ENCODE measurements at places on chromosomes 2 and 18. TPM values are rescaled to one million over a fixed set of nuclear protein-coding genes. Genes with fewer than 3 reads are reported as not detected.

ZNG1B gene
- total RNA-seq, result 19.5 TPM

DNA sequence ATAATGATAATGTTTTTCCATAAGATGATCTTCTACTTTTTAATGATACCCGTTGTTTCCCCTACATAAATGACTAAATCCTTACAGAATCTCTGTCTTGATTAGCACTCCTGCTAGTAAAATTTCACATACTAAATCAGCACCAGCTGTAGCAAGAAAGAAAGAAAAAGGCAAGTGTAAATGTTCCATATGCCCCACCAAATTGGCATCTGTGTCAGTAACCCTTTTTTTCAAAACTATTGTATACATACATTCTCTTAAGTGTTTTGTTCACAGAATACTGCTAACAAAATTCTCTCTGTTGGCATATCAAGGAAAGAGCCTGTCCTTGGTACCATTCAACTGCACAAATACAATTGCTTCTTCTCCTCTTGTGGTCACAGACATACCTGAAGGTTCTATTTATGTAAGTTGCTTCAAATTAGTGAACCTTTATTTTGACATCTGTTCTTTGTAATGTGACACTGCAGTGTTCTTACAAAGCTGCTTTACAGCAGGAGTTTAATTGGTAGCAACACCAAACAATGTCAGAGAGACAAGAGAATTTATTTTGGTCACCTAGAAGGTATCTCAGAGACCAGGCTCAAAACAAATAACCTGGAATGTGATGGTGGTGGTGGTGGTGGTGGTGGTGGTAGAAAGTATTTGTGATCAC lies 641.9 kb downstream of the ZEB2 start:
- DNase-seq, result no peak
- no peaks in the 10 kb centered on the region for H3K4me1 ChIP-seq
- H3K27me3 ChIP-seq, result no peaks in the 10 kb centered on the region
- no peak overlapping the region for H3K4me3 ChIP-seq
- H3K36me3 ChIP-seq, result no peaks in the 10 kb centered on the region
- H3K27ac ChIP-seq, result no peak overlapping the region

GRCh38 chr18:8247700-8248099 lies 361.5 kb upstream of the RAB12 start:
- H3K36me3 ChIP-seq, result no peaks in the 10 kb centered on the region
- H3K27ac ChIP-seq, result no peak overlapping the region
- H3K27me3 ChIP-seq, result no peaks in the 10 kb centered on the region
- no peaks in the 10 kb centered on the region for H3K4me1 ChIP-seq

KCNIP3 gene
- 7.5 TPM for total RNA-seq

TGFA gene
- 7.2 TPM for total RNA-seq

DNA sequence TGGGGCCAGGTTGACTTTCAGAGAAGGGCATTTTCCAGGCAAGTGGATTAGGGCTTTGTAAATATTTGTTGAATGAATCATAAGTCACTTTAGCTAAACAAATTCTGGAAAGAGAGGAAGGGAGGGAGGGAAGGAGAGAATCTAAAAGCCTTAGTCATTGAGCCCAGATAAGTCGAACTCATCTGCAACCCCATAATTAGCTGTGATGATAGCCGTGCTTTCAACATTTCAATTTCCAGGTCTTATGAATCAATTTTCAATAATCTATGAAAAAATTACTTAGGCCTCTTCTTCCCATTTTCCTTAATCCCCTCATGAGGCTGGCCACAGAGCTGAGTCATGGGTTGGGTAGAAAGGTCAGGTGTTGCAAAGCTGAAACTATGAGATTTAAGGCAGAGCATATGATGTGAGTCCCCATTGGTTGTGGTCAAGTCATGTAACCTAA lies 111.9 kb upstream of the MAPRE2 start:
- H3K27ac ChIP-seq, result no peak overlapping the region
- H3K27me3 ChIP-seq, result no peaks in the 10 kb centered on the region
- H3K36me3 ChIP-seq, result no peaks in the 10 kb centered on the region
- no peaks in the 10 kb centered on the region for H3K4me1 ChIP-seq
- DNase-seq, result no peak

GRCh38 chr18:72742002-72742401 lies 125.8 kb downstream of the NETO1 start:
- H3K4me3 ChIP-seq, result no peak overlapping the region
- no peaks in the 10 kb centered on the region for H3K27me3 ChIP-seq
- no peaks in the 10 kb centered on the region for H3K4me1 ChIP-seq
- DNase-seq, result no peak
- no peak overlapping the region for H3K27ac ChIP-seq

DNA sequence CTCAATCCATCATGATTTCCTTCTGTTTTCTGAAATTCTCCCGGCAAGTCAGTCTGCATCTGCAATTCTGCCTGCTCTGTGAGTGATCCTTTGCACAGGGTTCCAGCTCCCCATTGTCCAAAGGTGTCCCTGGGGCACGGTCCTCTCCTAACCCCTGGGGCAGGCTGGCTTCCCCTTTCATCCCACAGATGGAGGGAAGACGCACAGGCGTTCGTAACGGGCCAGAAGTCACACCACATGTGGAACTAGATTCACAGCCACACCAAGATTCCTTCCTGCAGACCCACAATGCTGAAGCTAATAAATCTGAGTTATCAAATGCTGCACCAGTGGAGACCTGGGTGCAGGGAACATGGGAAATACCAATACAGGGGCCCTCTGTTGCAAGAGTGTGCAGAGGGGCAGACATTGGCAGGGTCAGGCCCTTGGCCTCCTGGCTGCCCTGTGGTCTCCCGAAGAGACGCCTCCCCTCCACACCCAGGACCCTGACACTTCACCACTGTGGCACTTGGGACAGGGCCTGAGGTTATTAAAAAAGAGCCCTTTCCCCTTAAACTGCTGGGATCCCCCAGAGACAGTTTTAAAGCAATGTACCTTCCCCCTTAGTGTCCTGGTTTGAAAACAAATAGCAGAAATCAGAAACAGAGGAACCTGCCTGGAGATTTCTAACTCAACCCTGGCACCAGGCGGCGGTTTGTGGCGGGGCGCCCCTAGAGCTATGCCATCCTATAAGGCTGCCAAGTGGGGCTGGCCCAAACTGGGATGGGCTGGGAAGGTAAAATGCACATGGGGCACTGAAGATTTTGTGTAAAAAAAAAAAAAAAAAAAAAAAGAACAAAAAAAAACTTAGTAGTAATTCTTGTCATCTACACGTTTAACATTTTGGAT lies 15.4 kb downstream of the ZNF516 start:
- H3K27ac ChIP-seq, result no peak overlapping the region
- DNase-seq, result no peak
- no peaks in the 10 kb centered on the region for H3K27me3 ChIP-seq
- H3K4me1 ChIP-seq, result peaks cover 12% of the 10 kb centered on the region

- DNase-seq, result no peak
- no peaks in the 10 kb centered on the region for H3K36me3 ChIP-seq
- H3K4me3 ChIP-seq, result no peak overlapping the region
- no peak overlapping the region for H3K27ac ChIP-seq
Observed at GRCh38 chr2:123073371-123073770, 951.7 kb upstream of the CNTNAP5 start.

WNT6 gene
- 0.53 TPM for total RNA-seq

ALPI gene
- not detected for total RNA-seq

ANTXR1 gene
- 2.1 TPM for total RNA-seq

GRCh38 chr2:117359266-117359914 lies 455.1 kb upstream of the DDX18 start:
- no peak overlapping the region for H3K27ac ChIP-seq
- DNase-seq, result no peak
- H3K27me3 ChIP-seq, result no peaks in the 10 kb centered on the region
- no peaks in the 10 kb centered on the region for H3K36me3 ChIP-seq
